ENCODE measurements at places on chromosomes 12 and 14. TPM values are rescaled to one million over a fixed set of nuclear protein-coding genes. Genes with fewer than 3 reads are reported as not detected.

DNA sequence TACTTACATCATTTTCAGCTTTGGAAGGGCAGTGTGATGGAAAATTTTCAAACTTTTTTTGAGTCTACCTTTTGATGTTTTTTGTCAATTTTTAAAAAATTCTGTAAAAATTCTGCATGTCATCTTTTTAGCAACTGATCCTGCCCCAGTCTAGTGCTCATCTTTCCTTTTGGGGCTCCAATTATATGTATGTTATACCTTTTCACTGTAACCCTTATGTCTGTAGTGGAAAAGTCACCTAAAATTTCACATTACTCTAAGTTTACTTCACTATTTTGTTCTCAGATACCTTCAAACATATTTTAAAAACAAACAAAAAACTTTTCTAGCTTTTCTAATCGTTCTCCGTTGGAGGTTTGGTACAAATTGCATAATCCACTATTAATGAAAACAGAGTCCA, 32.5 kb upstream of the MYRFL start:
- no peaks in the 10 kb centered on the region for H3K27me3 ChIP-seq
- no peak overlapping the region for H3K4me3 ChIP-seq
- no peaks in the 10 kb centered on the region for H3K36me3 ChIP-seq
- no peaks in the 10 kb centered on the region for H3K4me1 ChIP-seq

DNA sequence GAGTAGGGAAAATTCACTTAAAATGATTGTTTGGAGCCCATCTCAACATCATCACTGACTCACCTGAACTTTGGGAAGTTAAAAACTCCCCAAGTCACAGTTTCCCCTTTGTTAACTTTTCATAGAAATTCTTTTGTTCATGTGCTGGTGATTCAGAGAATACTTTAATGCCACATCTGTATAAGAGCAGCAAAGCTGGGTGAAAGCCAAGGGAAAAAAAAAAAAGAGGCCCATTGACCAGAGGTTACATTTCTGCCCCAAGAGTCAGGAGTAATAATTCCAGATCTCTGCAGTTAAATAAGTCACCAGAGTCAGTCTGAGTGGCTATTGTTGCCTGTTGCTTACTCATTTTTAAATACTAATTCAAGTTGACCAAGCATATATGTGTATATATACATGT, 136.4 kb upstream of the LGR5 start:
- no peaks in the 10 kb centered on the region for H3K4me1 ChIP-seq
- no peaks in the 10 kb centered on the region for H3K27me3 ChIP-seq
- no peak overlapping the region for H3K27ac ChIP-seq
- no peaks in the 10 kb centered on the region for H3K36me3 ChIP-seq
- H3K4me3 ChIP-seq = no peak overlapping the region

GRCh38 chr12:124225730-124226129, 69.2 kb upstream of the RFLNA start:
- H3K36me3 ChIP-seq = no peaks in the 10 kb centered on the region
- DNase-seq = no peak
- peaks cover 8% of the 10 kb centered on the region for H3K27me3 ChIP-seq
- H3K4me3 ChIP-seq = no peak overlapping the region
- H3K4me1 ChIP-seq = no peaks in the 10 kb centered on the region

DNA sequence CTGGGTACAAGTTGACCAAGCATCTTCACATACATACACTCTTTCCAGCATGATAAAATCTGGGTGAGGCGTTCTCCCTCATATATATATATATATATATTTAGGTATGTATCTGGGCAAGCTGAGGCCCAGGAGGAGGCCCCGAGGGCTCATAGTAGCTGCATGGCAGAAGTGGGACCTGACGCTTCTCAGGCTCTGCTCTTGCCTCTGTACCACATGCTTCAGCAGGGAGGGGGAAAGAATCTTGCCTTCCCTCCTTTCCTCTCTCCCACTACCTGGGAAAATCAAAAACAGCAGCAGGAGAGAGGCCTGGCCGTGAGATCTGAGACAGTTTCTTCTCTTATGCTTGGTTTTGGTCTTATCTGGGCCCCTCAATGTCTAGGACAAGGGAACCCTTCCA, 9.2 kb downstream of the PPP1R1A start:
- no peak overlapping the region for H3K27ac ChIP-seq
- H3K27me3 ChIP-seq = peaks cover 12% of the 10 kb centered on the region
- DNase-seq = no peak
- no peaks in the 10 kb centered on the region for H3K36me3 ChIP-seq

DNA sequence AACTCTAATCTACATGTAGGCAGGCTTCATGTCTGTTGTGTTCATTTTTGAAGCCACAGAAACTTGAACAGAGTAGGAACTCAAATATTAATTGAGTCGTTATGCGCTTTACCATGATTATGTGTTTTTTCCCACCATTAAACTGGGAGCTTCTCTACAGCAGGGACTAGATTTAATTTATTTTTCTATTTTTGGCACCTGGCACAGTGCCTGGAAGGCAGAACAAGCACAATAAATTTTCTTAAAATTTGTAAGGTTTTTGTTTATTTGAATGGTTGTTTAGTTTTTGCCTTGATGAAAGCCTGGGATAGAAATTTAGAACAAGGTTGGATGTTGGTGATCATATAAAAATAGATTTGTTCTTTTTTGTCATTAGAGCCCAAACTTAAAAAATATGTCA, 221.7 kb upstream of the PLEKHG7 start:
- H3K27ac ChIP-seq = no peak overlapping the region
- no peak overlapping the region for H3K4me3 ChIP-seq
- H3K36me3 ChIP-seq = no peaks in the 10 kb centered on the region
- no peaks in the 10 kb centered on the region for H3K4me1 ChIP-seq

RTL1 gene
- not detected for total RNA-seq

All from GM23248 (cell line).